ENCODE measurements at places on chromosomes 6 and 20.

DNA sequence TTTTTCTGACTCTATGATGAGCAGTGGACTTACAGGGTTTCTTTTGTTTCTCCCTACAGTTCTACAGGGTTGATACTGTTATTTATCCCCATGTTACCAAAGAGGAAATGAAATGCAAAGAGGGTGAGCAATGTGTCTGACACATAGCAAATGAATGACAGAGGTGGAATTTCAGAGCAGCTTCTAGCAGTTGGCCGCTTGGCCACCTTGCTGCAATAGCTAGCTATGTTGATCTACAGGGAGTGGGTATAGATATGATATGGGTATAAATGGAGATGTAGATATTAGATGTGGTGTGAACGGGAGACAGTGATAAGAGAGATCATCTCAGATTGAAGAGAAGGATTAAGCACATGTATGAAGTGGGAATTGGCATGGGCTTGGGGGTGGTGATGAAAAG, 10.9 kb upstream of the SLC22A3 start:
- no peak for DNase-seq

- DNase-seq, result no peak
Measured at GRCh38 chr20:22180244-22180643, 404.1 kb downstream of the FOXA2 start.

DNA sequence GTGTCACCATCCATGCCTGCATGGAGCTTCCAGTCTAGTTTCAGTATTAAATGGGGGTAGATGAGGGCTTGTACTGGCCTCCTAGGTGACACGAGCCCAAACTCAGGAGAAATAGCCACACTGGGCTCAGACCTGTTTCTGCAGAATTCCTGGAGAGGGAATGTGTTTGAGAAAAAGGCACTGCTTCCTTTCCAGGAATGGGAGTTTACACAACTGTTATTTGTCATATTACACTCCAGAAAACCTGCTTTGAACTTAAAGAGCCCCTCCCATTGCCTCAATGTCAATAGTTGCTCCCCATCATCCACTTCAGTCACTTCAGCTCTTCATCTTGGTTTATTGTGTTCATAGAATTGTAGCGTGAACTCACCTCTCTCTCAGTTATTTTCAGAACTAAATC, 151.5 kb downstream of the CFAP61 start:
- DNase-seq, result no peak

- DNase-seq, result no peak
Measured at GRCh38 chr6:52900536-52900935, 9.0 kb downstream of the GSTA3 start.

GRCh38 chr6:73978330-73978729, 282.3 kb downstream of the CD109 start:
- DNase-seq, result no peak

GRCh38 chr6:154721460-154721859, 11.8 kb upstream of the SCAF8 start:
- no peak for DNase-seq

GRCh38 chr6:25966711-25967110, 4.1 kb downstream of the TRIM38 start:
- DNase-seq, result no peak

DNA sequence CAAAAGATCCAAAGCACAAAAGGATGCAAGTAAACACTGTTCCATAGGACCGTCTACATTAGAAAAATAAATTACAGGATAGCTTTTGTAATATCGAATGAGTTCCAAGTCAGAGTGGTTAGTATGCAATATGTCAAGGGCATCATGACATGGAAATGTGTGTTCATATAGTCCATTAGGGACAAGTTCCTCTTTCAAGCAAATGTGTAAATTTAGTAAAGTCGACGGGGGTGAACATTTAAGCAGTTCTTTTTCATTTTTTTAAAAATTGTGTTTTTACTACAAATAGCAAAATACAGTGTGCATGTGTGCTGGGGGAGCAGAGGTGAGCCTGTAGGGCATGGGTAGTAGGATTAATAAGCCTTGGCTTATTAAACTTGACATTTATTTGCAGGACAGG, 359.0 kb downstream of the ESR1 start:
- DNase-seq, result no peak

GRCh38 chr20:14838663-14839628, 501.5 kb upstream of the FLRT3 start:
- no peak for DNase-seq

GRCh38 chr6:127880429-127880828, 20.4 kb downstream of the THEMIS start:
- DNase-seq, result no peak

- DNase-seq, result no peak
Measured at GRCh38 chr20:14729390-14729789, 392.0 kb upstream of the FLRT3 start.

GRCh38 chr6:3584606-3585005, 127.8 kb upstream of the SLC22A23 start:
- no peak for DNase-seq

DNA sequence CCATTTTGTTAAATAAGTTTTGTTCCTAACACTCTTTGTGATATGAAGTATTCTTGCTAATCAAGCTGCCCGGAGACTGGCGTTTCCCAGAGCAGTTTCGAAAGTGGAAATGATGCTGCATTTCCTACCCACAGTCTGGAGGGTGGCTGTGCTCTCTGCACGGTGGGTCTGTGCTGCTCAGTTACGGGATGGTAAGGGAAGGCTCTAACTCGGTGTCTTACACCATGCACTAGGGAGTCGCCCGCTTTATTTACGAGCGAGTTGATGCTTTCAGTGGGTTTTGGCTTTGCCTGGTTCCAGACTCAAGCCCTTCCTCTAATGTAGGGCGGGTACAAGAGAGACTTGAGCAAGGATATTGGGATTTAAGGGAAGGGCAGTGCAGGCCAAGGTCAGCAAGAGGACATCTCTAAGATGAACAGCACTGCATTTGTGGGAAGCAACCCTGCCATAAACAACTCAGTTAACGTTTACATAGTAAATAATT, 180.1 kb upstream of the AKAP12 start:
- DNase-seq, result no peak

- no peak for DNase-seq
Measured at GRCh38 chr6:39508515-39508914, 186.0 kb upstream of the KCNK16 start.

DNA sequence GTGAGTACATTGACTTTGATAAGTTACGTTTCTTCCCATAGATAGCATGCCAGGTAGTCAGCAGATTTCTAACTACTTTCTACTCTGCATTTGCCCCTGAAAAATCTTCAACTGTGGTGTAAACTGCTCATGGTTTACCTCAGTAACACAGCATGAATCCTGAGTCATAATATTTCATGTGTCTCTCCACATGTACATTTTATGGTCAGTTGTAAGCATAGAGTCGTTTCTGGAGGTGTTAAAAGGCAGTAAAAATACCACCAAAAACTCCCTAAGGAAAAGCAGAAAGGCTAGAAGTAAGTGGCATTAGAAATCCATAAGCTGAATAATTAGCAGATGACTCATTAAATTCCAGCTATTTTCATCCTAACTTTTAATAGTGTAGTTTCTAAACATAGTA, 4.1 kb upstream of the GPR63 start:
- no peak for DNase-seq

GRCh38 chr6:169895926-169896761, 144.7 kb downstream of the ERMARD start:
- DNase-seq, result no peak

DNA sequence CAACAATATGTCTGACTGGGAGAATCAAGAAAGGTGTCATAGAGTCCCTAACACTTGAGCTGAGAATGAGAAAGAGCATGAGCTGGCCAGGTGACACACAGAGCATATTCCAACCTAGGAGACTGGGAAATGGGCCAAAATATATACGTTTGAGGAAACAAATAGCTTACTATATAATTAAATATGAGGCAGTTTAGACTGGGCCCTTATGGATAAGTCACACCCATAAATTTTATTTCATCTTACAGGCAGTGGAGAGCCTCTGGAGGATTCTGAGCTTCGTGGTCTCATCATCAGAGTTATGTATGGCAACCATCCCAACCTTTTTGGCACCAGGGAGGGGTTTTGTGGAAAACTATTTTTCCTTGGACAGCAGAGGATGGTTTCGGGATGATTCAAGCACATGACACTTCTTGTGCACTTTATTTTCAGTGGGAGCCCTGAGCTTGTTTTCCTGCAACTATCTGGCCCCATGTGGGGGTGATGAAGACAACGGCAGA, 12.9 kb upstream of the NQO2 start:
- no peak for DNase-seq

GRCh38 chr6:52136055-52136454, 48.6 kb upstream of the PKHD1 start:
- no peak for DNase-seq

GRCh38 chr6:57108691-57109090, 18.7 kb downstream of the ZNF451 start:
- DNase-seq, result no peak

GRCh38 chr6:73569121-73569520, 48.3 kb upstream of the EEF1A1 start:
- no peak for DNase-seq

- DNase-seq, result no peak
Measured at GRCh38 chr6:130560231-130560630, 194.4 kb downstream of the TMEM200A start.

- DNase-seq, result no peak
Measured at GRCh38 chr6:148274809-148275208, 67.8 kb upstream of the SASH1 start.

GRCh38 chr6:129203190-129203900, 320.4 kb downstream of the LAMA2 start:
- no peak for DNase-seq

GRCh38 chr6:40957616-40958492, 81.2 kb downstream of the UNC5CL start:
- DNase-seq, result no peak

- DNase-seq, result no peak
Measured at GRCh38 chr6:113564371-113565171, 292.6 kb upstream of the MARCKS start.

- DNase-seq, result no peak
Measured at GRCh38 chr20:39611901-39612300, 649.8 kb downstream of the DHX35 start.

DNA sequence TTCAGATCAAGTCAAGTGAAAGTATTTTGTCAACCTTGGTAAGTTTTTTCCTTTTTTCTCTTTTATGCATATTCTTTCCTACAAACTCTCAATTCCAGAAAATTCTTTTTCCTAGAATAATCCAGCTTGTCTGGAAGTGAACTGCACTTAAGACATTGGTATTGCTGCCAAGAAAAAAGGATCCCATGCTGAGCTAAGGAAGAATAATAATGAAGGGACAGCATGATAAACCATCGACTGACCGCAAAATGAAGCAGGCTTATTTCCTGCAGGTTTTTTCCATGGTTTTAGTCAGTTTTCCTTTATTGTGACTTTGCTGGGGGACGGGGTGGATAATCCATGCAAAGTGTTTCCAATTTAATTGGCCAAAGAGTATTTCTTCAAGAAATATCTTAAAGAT, 857.6 kb upstream of the SLC35B3 start:
- DNase-seq, result no peak

GRCh38 chr6:121647905-121648304, 212.5 kb downstream of the GJA1 start:
- no peak for DNase-seq

DNA sequence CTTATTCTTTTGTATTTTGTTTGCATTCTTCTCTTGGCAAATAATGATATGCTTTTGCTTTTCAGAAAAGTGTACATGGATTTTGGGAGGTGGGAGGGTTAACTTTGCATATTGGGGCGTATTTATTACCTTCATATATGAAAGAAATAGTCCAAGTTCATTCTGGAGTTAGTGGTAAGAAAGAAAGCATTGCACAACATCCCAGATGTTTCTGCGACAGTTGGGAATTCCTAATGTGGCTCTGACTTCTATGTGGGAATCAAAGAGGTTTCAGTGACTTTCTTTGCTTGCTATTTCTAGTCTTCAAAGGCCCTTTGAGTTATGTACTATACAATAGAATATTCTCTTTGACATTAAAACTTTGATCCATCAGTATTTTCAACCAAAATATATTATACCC, 78.1 kb downstream of the MMUT start:
- DNase-seq, result no peak

DNA sequence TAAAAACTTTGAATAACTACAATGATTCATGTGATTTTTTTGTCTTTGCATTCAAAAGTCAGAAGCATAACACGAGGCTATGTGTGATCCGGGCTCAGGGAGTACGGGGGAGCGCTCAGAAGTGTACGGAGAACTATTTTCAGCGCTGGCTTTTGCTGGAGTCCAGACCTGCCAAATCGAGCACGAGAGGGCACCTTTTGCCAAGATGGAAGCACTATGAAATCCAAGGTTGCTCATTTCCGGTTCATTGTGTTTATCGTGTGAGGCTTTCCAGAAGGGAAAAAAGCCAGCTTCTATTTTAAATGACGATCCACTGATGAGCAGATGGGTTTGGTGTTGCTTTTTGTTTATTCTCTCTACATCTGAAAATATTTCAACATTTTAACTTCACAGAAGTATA, 11.3 kb downstream of the RAMACL start:
- DNase-seq, result no peak

DNA sequence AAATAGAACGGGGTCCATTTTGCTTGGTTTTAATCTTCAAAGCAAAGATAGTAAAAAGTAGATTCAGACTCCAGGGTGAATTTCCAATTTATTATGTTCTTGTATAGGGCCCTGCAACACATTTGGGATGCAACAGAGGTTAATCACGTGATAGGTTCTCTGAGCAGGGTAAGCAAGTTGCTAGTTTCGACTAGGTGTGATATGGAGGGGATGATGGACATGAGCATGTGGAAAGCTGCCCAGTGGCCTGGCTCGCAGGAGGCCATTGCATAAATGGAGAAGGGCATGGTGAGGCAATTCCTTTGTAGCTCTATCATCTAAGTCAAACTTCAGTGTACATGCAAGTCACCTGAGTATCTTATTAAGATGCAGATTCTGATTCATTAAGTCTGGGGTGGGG, 17.7 kb upstream of the ADGRF4 start:
- DNase-seq, result no peak

DNA sequence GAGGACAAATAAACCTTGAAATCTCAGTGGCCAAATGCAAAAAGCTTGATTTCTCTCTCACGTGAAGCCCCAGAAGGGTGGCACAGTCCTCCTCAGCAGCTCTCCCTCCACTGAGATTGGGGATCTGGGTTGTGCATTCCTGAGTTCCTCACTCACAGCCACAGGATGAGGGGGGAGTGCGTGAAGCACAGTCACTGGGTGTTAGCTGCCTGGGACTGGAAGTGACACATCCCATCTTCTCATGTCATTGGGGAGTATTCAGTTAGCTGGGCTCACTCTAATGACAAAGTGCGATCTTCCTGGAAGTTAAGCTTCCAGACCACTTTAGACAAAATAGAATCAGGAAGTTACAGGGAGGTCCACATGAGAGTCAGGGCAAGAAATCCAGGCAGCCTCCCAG, 192.2 kb upstream of the LRFN2 start:
- DNase-seq, result no peak

- no peak for DNase-seq
Measured at GRCh38 chr20:38854654-38855066, 49.2 kb downstream of the PPP1R16B start.

- DNase-seq, result no peak
Measured at GRCh38 chr6:40724886-40725285, 137.7 kb upstream of the LRFN2 start.

DNA sequence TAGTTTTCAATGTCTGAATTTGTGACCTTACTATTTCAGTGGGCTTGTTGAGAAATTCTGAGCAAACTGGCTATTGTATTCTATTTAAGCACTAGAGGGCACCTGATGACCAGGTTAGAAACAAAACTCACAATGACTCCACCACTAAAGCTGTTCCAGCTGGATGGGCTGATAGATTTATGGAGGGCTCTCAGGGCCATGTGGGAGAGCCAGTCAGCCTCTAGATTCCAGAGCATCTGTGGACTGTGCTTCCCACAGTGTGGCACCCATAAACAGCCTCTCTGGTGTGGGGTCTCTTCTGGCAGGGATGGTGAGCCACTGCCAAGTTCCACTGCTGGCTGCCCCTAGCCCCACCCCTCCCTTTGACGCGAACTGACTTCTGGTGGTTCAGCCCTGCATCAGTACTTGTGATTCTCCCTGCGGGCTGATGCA, 29.2 kb downstream of the C6orf58 start:
- DNase-seq, result no peak

All from CD4-positive, CD25-positive, alpha-beta regulatory T cell (primary cell).